Activated CD4-positive, CD25-positive, alpha-beta regulatory T cell (primary cell): ENCODE measurements at places on chromosomes 5 and 9.

- DNase-seq: no peak
Observed at GRCh38 chr9:132043708-132044107, 36.0 kb downstream of the MED27 start.

GRCh38 chr9:73133022-73133651 is 18.5 kb upstream of the ANXA1 start:
- DNase-seq: no peak

GRCh38 chr5:677131-678101 is 15.7 kb downstream of the TPPP start:
- DNase-seq: no peak

DNA sequence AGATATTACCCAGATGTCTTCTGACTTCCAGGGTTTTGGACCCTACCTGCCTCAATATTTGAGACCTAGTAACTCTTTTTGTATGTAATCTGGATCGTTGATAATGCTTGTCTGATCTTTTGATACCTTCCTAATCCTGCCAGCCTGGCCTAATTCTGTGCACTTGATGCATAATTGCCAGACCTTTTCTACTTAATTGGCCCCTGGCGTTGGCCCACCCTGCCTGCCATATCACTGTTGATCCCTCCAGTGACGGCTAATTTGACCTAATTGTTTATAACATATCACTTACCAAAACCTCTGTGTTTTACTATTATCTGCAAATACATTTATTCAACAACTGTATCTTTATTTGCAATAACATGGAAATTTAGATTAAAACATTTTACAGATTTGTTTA is 49.0 kb downstream of the SLC44A1 start:
- no peak for DNase-seq

DNA sequence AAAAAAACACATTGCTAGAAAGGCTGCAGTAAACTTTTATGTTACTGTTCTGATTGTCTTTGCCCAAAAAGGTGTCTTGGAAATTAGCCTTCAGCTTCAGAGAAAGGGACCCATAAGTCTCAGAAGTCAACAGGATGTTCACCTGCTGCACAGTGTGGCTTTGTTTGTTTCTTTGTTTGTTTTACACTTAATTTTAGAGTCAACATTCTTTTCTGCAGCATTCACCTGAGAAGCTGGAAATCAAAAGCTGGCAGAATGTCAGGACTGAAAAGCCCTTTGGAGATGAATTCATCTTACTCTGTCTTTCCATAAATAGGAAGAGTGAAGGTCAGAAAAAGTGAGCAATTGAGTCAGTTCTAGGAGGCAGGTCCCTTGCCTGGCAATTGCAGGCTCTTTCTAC is 170.0 kb downstream of the PAPPA start:
- no peak for DNase-seq

- no peak for DNase-seq
Observed at GRCh38 chr5:37770786-37771185, 69.1 kb downstream of the GDNF start.

DNA sequence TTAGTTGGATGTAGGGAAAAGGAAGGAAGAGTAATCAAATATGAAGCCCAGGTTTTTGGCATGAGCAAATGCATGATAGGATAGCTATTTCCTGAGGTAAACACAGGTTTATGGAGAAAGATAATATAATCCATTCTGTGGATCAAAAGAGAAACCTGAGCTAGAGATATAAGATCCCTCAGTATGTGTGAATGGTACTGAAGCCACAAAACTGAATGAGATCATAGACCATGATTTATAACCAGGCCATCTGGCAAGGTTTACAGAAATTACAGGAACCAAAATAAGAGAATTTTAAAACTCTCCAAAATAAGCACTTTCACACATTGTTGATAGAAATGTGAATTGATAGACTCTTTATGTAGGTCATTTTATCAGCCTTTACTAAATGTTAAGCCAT is 28.7 kb upstream of the ECM2 start:
- no peak for DNase-seq

DNA sequence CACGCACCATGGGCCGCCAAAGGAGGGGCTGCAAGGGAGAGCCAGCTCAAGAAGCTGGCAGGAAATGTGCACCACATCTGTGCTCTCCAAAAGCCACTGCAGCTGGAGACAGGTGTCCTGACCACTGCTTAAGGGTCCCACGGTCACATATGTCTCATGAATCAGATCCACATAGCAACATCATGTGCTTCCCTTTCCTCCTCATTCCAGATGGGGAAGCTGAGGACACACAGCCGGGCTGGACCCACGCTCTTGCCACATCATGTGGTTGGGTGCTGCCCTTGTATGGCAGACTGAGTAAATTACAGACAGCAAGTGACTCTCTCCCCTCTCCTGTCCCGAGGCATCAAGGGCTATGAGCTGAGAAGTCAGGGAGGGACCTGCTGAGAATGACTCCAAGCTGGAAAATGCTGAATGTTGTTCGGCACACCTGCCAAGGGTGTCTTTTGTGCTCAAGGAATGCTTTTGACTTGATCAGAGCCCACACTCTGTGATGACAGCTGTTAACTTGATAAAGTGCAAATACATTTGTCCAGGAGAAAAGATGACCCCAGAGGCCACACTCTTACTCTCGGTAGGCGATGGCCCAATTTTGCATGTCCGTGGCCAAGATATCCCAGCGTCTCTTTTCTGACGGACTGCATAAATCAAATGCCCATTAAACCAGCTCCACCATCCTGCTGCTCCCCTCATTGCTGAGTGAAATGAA is 58.2 kb downstream of the NSUN2 start:
- no peak for DNase-seq

DNA sequence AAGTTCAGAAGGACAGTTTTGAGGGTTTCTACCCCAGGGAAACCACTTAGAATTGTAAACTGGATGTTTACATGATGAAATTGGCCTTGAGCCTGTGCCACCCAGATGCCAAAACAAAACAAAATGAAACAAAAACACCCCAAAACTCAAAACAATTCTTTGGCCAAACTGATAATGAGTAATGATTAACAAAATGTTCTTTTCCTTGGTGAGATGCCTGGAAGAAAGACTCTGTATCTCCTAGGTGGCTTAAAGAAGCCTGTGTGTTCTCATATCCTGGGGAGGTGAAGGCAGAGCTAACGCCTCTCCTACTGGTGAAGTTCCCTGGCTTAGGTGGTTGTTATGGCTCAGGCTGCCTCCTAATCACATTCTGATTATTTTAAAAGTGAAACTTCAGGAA is 120.5 kb downstream of the NPR3 start:
- no peak for DNase-seq

- no peak for DNase-seq
Observed at GRCh38 chr9:100445161-100445902, 18.4 kb downstream of the MSANTD3 start.

DNA sequence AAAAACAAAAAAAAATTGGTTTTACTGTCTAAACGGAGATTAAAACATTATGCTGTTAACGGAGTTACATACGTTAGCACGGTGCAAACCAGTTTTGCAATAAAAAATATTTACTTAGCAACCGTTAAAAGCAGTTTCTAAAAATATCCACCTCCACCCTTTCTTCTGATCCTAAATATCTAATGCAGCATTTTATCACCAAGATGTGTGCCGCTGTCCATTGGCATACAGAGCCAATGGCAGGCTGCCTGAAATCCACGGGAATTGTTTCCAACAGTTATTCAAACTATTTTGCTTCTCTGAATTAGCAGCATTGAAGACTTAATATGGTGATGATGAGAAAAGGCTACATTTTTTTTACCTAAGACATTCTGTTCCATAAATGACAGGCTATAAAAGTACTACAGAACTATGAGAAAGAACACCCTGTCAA is 61.6 kb downstream of the CSNK1A1 start:
- DNase-seq: no peak

DNA sequence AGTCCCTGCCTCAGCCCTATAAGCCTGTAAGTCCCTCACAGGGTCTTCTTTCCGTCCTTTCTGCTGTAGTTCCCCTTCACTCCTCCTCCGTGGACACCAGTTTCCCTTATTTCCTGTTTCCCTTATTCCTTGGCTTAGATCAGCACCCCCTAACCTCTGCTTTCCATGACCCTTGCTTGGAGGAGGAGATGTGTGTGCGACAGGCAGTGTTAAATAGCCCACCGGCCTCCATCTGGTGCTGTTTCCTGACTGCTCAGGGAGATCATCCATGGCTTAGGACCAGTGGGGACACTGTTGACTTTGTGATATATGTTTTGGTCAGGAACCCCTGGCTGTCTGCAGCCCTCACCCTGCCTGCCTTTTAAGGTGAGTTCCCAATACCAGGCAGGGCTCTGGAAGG is 34.1 kb upstream of the PSD2 start:
- no peak for DNase-seq

GRCh38 chr5:151154931-151155774 is 2.4 kb downstream of the ANXA6 start:
- DNase-seq: no peak

- DNase-seq: no peak
Observed at GRCh38 chr5:17114233-17114632, 103.2 kb upstream of the BASP1 start.

GRCh38 chr9:69743930-69744329 is 15.9 kb downstream of the PTAR1 start:
- DNase-seq: no peak

GRCh38 chr5:40384782-40385390 is 294.8 kb upstream of the PTGER4 start:
- DNase-seq: no peak

GRCh38 chr5:160268121-160268520 is 38.8 kb downstream of the FABP6 start:
- DNase-seq: no peak

- no peak for DNase-seq
Observed at GRCh38 chr5:131462454-131462853, 172.6 kb downstream of the RAPGEF6 start.

GRCh38 chr9:73565026-73565425 is 413.4 kb downstream of the ANXA1 start:
- DNase-seq: no peak

GRCh38 chr9:126461029-126461428 is 134.4 kb downstream of the MVB12B start:
- no peak for DNase-seq

DNA sequence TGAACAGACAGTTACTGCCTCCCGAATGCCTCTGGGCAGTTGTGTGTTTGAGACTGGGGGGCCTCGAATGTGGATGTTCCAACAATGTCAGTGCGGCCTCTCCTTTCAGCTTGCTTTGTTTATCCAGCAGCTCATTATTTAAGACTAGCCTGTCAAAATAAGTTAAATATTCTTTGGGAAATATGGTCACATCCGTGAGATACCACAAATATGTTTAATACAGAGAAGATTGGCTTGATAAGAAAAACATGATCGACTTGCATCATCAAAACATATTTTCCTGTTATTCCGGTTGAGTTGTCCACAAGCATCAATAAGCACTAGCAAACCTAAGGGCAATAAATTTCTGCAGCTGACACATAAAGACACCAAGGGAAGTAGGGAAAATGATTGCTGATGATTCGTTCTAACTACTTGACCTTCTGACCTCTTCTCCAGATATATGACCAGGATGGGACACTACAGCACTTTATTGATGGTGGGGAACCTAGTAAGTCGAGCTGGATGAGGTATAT is 66.5 kb downstream of the PRDM6 start:
- no peak for DNase-seq

DNA sequence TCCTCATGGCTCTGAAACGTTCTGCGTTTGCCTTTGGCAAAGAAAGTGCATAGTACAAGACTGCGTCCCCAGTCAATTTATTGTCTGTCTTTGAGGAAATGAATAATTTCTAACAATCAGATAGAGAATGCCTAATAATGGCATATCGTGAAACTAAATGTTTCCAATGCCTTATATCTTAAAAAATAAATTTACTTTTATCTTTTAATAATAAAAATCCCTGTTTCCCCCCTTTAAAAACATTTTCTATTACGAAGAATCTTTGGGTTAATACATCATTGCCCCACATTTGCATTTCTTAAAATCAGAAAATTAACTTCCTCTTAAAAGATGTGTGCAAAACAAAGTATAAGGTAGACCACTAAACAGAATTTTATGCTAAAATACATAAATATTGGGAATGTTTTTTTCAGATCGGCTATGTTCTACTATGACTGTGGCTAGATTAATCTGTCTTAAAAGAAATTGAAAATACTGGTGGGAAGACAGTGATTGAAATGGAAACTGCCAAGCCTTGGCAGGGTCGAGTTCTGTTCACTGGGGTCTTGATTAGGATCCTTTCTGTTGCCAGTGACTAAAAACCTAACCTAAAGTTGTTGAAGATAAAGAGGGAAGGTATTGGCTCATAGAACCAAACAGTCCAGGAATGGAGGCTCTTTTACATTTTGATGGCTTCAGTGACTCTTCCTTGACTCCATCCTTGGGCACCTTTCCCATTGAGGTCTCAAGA is at the start of gene IL5:
TSS of gene IL5 (minus strand) at position 51 of the 730 bp plus-strand sequence. CDS start at position 7, 44 bp downstream.
- no peak for DNase-seq

DNA sequence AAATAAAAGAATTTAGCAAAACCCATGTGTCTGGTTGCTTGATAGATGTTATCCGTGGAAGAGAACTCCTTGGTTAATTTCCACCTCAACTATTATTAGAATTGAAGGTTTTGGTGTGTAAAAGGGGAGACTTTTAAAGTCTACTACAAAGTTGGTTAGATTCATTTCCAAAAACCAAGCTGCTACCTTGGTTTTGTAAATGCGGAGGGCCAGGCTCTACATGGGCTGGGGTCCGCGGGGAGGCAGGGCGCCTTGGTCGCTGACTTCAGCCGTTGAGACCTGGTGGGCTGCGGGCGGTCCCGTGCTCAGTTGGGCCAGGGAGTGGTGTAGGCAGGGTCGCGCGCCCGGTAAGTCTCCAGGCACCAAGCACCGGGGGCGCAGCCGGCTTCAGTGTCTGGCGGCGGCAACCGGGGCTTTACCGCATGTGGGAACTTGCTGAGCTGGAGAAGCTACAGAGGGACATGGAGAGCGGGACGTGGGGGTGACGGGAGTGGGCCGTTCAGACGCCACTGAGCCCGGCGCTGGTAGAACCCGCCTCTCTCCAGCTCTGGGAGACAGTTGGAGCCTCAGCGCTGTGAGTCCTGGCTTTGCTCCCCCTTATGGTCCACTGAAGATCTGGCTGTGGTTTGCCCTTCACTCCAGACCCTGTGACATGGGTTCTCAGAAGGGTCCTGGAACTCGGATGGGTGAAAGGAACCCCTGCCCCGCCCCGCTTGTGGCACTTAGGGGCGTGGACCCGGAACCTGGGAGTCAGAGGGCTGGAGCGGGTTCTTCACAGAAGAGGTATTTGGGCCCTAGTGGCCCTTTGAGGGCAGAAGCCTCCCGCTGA is 11.8 kb downstream of the NR2F1 start:
- no peak for DNase-seq

DNA sequence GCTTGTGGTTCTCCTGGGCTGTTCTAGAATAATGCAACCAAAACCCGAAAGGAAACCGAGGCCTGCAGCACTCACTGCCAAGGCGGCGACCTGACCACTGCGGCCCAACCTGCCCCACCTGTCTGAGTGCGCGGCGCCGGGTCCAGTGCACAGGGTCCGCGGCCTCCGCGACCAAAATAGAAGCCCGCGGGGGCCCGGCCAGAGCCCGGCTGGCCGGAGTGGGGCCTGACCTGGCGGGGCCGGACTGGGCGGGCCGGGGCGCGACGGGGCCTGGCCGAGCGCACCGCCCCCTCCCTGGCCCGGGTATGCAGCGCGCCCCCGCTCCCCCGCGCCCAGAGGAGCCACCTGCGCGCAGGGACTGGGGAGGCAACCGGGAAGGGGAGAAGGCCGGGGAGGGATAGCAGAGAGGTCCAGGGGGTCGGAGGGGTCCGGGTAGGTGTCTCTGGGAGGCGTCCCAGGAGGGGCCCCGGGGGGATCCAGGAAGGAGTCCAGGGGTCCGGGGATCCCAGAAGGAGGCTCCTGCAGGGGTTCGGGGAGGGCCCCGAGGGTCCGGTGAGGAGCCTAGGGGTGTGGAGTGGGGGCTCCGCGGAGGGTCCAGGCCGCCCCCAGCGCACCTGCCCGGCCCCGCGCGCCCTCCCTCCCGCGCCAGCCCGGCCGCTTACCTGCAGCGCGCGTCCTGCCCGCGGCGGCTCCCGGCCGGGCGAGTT is 503 bp downstream of the SEMA4D start:
- no peak for DNase-seq
